K562 (cell line): ENCODE measurements at places on chromosomes 7 and 10.

GRCh38 chr7:34845666-34846361, 187.8 kb downstream of the NPSR1 start:
- DNase-seq = peak; percentile 22

- DNase-seq = no peak
Measured at GRCh38 chr7:136389933-136390332, 412.8 kb upstream of the MTPN start.

DNA sequence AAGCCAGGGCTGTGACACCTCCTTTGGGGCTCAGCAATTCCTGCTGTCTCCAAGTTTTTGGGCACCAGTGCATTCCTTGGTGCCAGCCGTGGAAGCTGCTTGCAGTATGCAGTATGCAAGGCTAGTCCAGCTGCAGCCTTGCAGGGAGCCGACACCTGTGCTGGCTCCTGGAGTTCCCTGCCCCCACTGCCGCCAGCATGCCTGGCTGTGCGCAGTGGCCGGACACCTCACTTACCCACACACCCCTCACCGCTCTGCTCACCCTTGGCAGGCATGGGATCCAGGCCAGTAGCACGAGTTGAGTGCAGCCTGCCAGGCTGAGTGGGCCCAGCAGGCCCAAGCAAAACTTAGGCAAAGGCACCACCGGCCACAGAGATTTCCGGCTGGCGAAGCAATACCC, 77.4 kb downstream of the SAMD9 start:
- no peak for DNase-seq

DNA sequence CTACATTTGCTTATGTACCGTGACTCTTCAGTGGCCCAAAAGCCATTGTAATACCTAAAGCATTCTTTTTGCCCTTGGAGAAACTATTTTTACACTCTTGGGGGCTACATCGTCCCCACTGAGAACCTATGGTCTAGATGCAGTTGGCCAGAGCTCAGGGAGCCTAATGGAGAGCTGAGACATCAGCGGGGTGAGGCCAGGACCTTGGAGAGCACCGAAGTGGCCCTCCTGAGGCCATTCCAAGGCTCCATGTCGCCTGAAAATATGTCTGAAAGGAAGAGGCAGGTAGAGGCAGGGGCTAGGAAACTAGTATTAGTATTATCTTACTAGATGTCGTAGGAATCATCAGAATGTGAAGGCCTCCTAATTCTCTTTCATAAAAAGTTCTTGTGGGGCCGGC, 4.9 kb downstream of the PKD2L1 start:
- peak; percentile 56 for DNase-seq

- no peak for DNase-seq
Measured at GRCh38 chr10:5944389-5945189, 32.8 kb downstream of the IL15RA start.

GRCh38 chr7:28759475-28759971, 198.6 kb downstream of the TRIL start:
- no peak for DNase-seq

DNA sequence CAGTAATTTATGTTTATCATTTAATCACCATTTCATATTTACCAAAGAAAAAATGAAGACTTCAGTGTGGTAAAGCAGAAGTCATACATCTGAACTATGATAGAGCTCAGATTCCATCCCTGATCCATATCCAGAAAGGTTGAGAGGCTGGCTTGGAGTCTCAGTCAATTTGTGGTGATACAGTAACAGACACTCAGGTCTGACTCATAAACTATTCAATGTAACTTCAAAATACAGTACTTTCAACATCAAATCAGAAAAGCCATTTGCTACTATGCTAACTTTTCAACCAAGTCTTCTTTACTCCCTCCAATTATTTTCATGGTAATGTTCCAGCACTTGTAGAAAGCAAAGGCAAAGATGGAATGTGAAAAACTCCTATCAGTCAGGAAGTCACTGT, 190.4 kb downstream of the HDAC9 start:
- no peak for DNase-seq

GRCh38 chr7:29878081-29878688, 71.9 kb downstream of the WIPF3 start:
- DNase-seq = peak; percentile 20

DNA sequence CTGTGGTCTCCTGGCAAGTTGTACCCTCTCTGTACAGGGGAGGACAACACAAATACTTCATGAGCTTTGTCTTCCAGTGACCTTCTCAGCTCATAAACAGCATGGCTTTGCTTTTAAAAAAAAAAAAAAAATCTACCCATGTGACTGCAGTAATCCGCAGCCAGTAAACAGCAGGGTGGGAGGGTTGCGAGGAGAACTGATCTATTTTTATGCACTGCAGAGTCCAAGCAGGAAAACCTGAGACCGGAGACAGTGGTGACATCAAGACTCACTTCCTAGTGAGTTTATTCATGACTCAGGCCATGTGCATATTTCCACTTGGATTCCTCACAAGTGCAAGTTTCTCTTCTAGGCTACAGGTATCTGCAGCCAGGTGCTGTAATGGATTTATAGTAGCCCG, 127.9 kb downstream of the NRF1 start:
- no peak for DNase-seq

- peak; percentile 61 for DNase-seq
Measured at GRCh38 chr7:32879460-32879859, 12.1 kb downstream of the KBTBD2 start.

- DNase-seq = no peak
Measured at GRCh38 chr7:81140775-81141174, 221.9 kb upstream of the SEMA3C start.

GRCh38 chr7:87534072-87534471, 58.6 kb upstream of the ABCB4 start:
- no peak for DNase-seq

GRCh38 chr7:1192171-1192676, 32.2 kb upstream of the ZFAND2A start:
- DNase-seq = no peak

DNA sequence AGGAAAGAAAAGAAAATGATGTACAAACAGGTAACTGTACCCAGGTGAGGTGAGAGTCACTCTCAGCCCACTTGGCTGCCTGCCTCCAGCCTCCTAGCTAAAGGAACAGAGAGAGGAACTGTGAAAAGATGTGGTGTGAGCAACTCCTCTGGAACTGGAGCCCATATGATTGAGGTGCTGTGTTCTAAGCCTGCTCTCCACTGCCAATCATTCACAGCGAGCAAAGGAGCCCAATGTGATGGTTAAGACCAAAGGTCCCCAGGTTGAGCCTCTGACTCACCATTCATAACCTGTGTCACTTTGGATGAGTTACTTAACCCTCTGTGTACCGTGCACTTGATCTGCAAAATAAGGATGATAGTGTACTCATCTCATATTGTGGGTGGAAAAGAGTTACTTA, 868.1 kb upstream of the AUTS2 start:
- DNase-seq = no peak

DNA sequence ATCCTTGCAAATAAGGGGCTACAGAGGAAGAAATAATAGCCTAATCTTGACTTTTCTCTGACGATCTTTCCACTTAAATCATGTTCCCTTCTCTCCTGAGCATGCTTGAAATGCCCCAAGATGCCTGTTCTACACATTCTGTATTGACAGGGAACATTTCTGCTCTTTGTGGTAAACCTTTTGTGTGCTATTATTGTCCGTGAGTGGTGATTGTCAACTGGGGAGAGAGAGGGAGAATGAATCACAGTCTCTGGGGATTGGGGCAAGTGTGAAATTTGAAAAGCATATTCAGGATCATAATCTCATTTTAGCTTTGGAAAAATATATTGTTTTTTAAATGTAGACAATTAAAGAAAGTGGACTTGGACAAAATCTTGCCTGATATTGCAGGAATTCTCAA, 20.6 kb downstream of the UBTD1 start:
- no peak for DNase-seq

DNA sequence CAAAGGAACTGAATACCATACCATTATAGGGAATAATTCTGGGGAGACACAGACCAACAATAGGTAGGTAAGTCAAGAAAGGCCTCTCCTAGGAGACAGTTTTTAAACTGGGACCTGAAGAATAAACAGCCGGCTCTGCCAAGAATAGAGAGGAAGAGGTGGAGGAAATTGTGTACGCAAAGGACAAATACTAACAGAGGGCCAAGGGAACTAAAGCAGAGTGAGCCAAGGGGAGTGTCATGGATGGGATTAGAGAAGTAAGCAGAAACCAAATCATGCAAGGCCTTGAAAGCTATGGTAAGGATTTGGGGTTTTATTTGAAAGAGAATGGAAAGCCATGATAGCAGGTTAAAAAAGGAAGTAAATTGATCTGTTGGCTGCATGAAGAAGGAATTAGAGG, 18.1 kb upstream of the ITGB8 start:
- DNase-seq = no peak

- no peak for DNase-seq
Measured at GRCh38 chr10:2340831-2341647, 603.7 kb upstream of the ADARB2 start.

DNA sequence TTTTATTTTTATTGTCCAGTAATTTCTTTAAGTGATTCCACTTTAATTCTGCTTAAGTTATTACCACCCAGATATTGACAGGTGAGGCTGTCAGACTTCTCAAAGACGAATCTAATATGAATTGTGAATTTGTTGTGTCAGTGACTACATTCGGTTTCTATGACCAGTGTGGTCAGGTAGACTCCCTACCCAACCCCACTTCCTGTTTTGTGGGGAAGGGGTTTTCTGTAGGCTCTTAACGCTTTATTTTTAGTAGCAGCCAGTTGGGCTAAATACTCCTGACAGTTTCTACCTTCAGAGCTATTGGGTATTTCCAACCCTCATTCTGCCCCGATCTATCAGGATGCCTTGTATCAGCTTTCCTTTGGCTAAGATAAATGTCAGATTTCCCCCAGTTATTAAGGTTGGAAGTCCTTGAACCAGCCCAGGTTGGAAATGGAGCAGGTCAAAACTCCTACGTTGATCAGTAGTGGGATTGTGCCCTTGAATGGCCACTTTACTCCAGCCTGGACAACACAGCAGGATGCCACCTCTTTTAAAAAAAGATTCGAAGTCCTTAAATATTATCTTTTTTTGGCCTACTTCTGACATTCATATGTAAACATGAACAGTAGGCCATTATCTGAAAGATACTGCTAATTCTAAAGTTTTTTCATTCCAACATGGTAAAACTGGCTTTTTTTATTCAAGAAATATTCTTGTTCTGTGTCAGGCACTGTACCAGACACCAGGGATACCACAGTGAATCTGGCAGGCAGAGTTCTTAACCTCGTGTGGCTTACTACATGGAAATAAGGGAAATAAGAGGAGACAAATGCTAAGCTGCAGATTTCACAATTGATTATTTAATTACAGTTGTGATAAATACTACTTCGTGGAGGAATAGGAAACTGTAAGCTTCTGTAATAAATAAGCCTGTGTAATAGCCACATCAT, 133.3 kb upstream of the SAMD8 start:
- DNase-seq = no peak

DNA sequence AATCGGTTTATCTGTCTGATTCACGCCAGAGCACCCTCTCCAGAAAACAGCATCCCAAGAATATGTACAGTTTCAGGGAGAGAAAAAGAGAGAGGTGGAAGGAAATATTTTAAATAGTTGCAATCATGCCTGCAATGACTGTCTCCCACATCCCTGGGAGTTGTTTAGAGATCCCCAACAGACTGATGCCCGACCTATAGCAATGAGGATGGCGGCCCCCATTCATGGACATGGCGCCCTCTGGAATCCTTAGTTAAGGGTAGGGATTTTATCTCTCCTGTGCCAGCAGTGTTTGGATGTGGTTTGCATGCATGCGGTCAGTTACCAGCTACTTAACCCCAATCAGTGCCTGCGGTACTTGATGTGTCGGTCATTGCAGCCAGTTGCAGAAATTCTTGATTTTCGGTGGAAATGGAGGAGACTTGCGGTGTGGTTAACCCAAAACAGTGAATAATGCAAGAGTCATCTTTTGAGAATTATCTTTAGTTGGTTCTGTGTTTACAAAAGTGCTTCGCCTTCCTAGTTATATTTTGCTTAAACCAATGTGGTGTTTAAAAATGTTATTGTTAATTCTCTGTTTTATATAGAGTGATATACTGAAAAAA, 186.0 kb upstream of the TCF7L2 start:
- DNase-seq = no peak

DNA sequence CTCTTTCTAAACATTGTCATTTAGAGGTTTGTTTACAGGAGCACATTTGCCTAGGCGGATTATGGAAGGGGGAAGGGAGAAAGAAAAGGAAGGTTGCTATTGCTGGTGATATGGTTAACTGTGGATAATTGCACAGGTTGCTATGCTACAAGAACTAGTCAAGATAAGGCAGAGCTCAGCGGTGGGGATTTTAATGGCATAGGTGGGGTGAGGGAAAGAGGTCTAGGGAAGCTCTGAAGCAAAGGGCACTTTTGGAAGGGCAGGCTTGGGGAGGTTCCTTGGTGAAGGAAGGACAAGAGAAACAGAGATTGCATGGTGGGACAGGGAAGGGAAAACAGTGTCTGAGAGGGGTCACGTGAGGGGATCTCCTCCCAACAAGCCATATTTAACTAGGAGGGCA, 19.5 kb downstream of the HYAL4 start:
- no peak for DNase-seq

DNA sequence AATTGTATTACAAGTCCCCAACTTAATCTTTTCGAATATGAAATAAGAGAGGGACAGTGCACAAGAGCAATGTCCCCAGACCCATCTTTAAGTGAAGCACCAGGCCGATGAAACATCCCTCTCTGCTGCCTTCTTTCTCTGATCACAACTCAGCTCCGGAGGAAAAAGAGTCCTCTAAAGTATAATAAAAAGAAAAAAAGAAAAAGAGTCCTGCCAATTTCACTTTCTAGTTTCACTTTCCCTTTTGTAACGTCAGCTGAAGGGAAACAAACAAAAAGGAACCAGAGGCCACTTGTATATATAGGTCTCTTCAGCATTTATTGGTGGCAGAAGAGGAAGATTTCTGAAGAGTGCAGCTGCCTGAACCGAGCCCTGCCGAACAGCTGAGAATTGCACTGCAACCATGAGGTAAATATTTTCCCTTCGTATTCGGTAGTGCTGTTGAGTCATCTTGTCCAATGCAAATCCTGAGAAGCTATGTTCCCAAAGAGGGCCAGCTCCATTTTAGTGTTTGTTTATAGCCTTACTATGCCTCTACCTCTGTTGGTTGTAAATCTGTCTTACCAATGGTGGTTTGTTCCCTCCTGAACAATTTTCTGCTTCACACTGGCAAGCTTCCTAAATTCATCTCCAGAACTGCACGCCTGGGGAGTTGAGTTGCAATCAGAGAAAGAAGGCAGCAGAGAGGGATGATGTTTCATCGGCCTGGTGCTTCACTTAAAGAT, at the start of gene IFIT2:
IFIT2 (plus strand) TSS at position 326 of the 725 bp plus-strand sequence; CDS start at position 404, 78 bp downstream.
- DNase-seq = peak; percentile 21

DNA sequence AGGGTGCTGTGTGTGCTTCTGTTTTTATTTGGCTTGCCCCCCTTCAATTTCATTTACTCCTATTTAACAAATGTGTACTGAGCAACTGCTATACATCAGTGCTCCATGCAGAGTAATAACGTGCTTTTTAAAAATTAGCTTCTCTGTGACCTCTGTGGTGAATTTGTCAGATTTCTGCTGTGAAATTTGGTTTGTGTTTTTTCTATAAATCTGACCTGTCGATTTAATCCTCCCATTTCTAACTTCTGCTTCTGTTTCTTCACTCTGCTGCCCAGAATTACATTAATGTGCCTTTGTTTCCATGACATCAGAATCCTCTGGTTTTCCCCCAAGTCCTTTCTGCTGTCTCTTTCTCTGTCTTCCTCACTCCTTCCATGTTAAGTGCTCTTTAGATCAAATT, 123.8 kb upstream of the CACNA2D1 start:
- no peak for DNase-seq
